ENCODE measurements at places on chromosomes 7 and 10.
A peak's percentile ranks its signal among the peaks of the same experiment; 100 is the strongest.

GRCh38 chr7:1461646-1462375 lies 2.5 kb upstream of the MICALL2 start:
- DNase-seq, result no peak

GRCh38 chr7:50303335-50304128 lies 984 bp upstream of the IKZF1 start:
- DNase-seq, result peak; percentile 15

DNA sequence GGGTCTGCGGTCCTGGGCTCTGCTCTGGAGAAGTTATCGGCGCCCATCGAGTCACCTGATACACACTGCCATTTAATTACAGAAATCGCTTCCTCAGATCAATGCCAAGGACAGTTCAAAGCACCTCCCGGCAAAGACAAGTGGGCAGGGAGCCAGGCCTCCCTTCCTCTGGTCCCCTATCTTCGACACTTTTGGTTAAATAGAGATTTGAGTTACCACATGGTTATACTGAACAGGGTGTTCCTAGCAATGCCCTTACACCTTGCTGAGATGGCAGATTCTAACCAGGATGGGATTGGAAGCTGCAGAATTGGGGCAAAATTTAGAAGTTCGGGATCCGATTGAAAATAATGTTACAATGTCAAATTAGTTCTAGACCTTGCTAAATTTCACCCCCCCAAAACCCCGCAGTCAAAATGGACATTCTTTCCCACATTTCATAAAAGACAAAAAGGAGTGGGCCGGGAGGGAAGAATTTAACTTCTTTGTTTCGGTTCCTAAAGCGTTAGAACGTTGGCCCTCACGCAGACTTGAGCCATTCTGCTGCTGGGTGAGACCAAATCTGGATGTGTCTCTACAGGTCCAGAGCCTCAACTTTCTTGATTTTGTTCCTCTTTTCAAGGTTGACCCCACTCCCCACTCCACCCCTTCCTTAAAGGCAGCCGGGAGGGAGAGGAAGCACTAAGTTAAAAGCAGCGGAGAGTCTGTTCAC lies 2.2 kb upstream of the DLX5 start:
- no peak for DNase-seq

DNA sequence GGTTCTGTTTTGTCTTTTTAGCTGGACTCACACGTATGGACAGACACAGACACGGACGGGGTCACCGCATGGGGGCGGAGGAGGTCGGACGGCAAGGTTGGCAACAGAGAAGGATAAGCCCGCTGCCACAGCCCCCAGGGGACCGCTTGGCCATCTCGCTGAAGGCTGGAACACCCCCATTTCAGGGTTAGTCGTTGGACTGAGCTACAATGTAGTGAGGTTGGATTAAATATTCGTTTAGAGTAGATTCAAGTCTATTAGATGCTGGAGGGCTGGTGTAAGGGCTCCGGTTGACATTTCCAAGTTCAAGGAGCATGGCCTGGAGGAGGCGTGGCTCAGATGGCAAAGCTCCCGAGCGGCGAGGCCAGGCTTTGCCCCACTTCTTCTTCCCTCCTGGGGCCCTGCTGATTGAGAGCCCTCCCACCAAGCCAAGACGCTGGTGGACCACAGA lies 35.2 kb downstream of the PPIF start:
- DNase-seq, result no peak

DNA sequence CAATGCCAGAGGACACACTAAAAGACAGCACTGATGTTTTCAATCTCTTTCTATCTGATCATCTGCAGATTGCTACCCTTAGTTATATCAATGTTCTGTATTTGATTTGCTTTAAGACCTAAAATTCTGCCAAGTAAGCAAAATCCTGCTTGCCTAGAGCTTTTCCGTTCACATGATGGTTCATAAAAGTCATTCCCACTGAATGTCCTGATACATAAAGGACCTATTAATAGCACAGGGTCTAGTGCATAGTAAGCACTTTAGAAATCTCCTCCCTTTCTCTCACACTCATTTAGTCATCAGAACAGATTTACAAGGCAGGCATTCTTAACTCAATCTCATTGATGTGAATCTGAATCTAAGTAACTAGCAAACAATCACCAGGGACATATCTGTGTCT lies 68.8 kb downstream of the PCGF5 start:
- no peak for DNase-seq

DNA sequence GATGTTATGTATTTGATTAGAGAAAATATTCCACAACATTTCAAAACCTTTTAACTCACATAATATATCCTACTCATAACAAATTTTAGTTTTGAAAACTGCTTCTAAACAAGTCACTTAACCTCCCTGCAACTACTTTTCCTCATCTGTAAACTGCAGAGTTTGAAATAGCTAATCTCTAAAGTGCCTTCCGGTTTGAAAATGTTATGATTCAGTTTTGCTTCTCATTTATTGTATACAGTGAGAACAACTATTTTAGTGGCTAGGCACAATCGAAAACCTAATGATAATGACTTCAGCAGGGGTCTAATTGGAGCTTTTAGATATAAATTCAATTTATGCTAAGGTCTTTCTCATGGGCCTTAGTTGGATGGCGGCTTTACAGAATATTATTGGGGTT lies 30.7 kb upstream of the TEX47 start:
- no peak for DNase-seq

- DNase-seq, result no peak
Measured at GRCh38 chr7:103799298-103799697, 190.2 kb downstream of the RELN start.

GRCh38 chr10:96626795-96627194 lies 40.0 kb upstream of the TM9SF3 start:
- no peak for DNase-seq

DNA sequence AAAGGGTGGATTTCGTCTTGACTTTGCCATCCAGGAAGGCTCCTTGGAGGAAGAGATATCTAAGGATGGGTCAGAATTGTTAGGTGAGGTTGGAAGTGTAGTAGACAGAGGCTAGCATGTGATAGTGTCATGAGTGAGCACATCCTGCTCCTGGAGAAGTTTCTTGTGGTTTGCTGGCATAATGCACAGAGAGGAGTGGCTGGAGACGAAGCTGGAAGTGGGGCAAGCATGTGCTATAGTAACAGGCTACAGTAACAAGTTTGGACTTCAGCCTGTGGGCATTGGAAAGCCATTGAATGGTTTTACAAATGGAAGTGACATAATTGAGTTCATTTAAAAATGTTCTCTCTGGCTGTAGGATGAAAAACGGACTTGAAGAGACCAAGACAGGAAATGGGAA lies 175.6 kb upstream of the VWC2 start:
- DNase-seq, result no peak

GRCh38 chr10:112587729-112588128 lies 140.7 kb downstream of the VTI1A start:
- no peak for DNase-seq

- DNase-seq, result no peak
Measured at GRCh38 chr7:3895341-3896116, 594.5 kb downstream of the SDK1 start.

GRCh38 chr7:107077699-107078516 lies 33.4 kb downstream of the PRKAR2B start:
- no peak for DNase-seq

Data from ELF-1 (cell line).